Hematopoietic multipotent progenitor cell (in vitro differentiated cells): ENCODE measurements at places on chromosomes 5 and 9.

DNA sequence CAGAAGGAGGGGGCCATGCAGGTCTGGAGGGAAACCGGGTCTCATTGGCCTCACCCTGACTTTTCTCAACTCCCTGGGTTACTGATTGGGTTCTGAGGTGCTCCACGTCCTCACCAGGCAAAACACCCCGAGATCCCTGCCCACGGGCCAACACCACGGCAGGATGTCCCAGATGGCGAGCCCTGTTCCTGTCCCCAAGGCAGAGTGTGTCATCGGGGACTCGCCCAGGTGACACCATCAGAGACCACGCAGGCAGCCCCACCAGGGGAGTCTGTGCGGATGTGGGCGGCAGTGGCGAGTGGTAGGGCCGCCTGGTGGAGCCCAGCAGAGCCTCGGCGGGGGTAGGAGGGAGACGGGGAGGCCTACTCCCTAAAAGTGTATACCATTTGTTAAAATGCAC is 59.0 kb upstream of the UBAC1 start:
- no peak for DNase-seq

DNA sequence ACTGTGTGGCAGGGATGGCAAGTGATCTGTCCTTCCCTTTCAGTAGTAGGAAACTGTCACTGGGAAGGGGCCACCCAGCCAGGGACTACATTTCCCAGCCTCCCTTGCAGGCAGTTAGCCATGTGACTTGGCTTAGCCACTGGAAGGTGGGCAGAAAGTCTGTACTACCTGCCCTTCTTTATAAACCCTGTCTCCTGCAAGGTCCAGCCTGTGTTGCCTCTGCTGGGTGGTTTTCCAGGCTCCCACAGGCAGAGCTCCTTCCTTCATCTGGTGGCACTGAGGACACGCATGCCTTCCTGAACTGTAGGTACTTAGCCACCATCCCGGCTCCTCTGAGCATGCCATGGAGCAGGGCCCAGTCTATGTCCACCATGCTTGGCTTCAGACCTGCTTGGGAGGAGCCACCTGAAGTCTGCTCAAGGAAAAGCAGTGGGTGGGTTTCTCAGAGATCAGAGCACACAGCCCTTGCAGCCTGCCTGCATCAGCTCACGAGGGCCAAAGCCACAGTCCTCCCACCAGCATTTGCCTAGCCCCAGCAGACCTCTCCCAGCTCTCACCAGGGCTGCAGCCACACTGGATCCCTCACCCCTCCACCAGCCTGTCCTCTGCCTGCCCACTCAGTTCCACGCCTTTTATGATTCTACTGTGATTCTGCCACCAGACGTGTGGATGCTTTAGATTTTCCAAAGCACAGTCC is 16.7 kb upstream of the SLC25A51 start:
- no peak for DNase-seq

DNA sequence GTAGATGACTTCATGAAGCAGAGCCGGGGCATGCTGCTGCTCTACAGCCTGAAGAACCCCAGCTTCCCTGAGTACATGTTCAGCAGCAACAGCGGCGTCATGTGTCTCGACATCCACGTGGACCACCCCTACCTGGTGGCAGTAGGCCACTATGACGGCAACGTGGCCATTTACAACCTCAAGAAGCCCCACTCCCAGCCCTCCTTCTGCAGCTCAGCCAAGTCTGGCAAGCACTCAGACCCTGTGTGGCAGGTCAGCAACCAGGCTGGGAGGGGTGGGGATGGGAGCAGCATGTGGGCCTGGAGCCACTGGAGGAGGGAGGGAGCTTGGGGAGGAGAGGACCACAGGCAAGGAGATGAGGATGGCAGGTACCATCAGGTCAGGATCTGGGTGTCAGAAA is 16.2 kb downstream of the ENHO start:
- no peak for DNase-seq

- no peak for DNase-seq
Measured at GRCh38 chr5:145941096-145941447, 4.7 kb downstream of the SH3RF2 start.

- no peak for DNase-seq
Measured at GRCh38 chr5:147613359-147613758, 103.5 kb upstream of the DPYSL3 start.

GRCh38 chr9:37197158-37198038 is 77.0 kb downstream of the ZCCHC7 start:
- DNase-seq = peak; percentile 56

- DNase-seq = no peak
Measured at GRCh38 chr9:130054325-130054786, 650 bp downstream of the GPR107 start.

DNA sequence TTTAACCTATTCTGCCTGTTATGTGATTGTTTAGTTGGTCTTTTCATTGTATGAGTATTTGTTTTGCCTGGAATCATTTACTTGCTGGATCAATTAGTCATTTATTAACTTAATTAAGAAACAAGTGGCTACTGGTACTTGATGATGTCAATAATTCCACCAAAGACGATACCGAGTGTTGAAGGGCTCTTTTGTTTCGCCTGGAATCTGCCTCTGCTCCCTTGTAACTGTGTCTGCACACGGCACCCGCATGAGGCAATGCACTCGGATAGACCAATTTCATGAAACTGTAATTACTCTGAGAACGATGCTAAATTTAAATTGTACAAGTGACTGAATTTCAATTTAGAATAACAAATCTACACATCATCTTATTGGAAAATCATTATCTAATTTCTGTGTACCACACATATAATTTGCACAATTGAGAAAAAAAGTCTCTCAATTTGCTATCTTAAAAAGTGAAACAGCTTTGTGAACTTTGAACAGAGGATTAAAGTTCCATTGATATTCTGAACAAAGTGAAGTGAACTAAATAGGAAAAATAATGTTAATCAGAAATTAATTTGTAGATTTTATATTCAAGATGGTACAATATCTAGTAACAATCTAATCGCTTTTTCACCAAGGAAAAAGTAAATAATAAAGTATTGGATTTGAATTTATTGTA is 143.2 kb downstream of the CTNND2 start:
- no peak for DNase-seq

DNA sequence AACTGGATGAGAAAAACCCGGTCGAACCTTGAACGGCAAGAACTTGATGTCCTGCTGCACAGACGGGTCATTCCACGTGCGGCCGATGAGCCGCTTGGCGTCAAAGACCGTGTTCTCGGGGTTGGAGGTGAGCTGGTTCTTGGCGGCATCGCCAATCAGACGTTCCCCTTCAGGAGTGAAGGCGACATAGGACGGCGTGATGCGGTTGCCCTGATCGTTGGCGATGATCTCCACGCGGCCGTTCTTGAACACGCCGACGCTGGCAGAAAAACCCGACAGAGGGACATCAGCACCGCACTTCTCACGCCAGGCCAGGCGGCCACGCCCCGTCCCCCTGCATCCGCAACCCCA is 519 bp downstream of the HSPA5 start:
- DNase-seq = peak; percentile 43

DNA sequence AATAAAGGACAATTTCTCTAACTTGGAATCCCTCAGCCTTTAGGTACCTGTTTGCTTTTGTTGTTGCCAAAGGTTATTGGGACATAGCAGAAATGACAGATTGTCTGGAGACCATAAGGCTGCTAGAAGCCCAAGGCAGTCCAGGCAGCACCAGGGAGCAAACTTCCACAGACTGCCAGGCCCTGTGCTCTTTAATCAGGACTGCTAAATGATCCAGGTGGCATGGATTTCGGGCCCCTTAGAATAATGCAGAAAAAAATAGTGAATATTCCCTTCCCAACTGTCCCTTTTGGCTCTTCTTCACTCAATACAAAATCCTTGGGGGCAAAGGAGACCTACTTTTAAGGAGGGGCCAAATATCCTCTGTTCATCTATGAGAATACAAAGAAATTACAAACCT is 73.9 kb downstream of the GABRA1 start:
- DNase-seq = no peak

GRCh38 chr5:45609661-45610060 is 86.5 kb downstream of the HCN1 start:
- no peak for DNase-seq

DNA sequence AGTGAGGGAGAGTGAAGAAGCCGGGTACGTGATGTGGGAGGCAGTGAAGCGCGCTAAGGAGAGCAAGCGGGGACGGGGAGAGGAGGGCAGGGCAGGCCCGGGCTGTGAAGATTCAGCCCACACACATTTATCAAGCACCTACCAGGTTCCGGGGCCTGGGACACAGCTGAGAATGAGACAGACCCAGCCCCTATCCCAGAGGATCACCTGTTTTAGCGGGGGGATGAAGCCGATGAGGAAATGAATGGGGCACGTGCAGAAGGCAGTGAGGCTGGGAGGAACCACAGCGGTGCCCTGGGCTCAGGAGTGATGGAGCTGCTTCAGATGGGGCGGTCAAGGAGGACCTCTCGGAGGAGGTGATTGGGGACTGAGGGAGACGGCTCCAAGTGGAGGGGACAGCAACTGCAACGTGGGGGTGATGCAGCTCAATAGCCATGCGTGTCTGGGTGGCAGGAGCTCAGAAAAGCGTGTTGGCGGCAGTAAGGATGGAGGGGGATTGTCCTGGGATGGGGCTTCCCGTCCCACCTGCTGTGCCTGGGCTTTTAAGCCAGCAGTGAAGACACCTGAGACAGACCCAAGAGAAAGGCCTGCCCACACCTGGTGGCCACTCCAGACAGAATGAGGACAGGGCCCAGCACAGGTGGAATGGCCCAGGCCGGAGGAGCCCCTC is 77.5 kb upstream of the UNC5A start:
- no peak for DNase-seq

GRCh38 chr9:76576344-76576743 is 117.4 kb downstream of the GCNT1 start:
- peak; percentile 93 for DNase-seq

GRCh38 chr5:155546075-155546474 is 532.5 kb downstream of the KIF4B start:
- DNase-seq = no peak
